ENCODE measurements at places on chromosomes 12 and 14. TPM values are rescaled to one million over a fixed set of nuclear protein-coding genes. Genes with fewer than 3 reads are reported as not detected.

Gene GLIPR1L1
- not detected for total RNA-seq

Gene MANSC4
- not detected for total RNA-seq

Gene TMEM19
- total RNA-seq = 41.8 TPM

Gene DEGS2
- not detected for total RNA-seq

Gene USP44
- total RNA-seq = not detected

Gene NELL2
- 0.20 TPM for total RNA-seq

Gene JAG2
- 0.48 TPM for total RNA-seq

Gene IL26
- total RNA-seq = not detected

Gene STAT2
- 32.7 TPM for total RNA-seq

Gene MCRS1
- 99.1 TPM for total RNA-seq

Gene MGST1
- 25.5 TPM for total RNA-seq

Gene ERBB3
- total RNA-seq = 1.4 TPM

Measured in HT1080 (cell line).